ENCODE measurements at places on chromosomes 6 and 20.

DNA sequence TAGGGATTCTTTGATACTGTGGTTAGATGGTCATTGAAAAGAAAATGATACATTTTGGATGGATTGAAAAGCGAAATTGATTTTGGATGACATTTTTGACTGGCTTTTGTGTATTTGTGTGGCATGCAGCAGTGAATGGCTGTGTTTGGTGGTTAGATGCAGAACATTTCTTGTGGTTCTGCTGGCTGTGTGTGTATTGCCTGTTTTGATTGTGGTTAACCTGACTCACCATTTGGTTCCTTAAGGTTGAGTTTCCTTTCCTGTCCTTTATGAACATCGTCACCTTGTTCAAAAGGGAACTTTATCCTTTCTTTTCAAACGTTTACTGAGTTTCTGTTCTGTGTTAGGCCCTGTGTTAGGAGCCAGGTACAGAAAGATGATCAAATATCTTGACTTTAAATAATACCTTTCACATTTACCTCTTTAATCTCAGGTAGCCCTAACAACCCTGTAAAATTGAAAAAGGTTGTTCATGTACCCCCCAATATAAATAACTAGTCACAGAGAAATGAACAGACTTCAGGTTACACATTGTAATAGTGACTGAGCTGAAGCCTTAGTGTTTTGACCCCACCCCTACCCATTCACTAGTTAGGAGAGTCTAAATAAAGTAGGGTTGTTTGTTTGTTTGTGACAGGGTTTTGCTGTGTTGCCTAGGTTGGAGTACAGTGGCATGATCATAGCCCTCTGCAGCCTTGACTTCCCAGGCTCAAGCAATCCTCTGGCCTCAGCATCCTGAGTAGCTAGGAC lies 23.8 kb downstream of the ANKS1A start:
- H3K4me1 ChIP-seq, result peaks cover 8% of the 10 kb centered on the region
- no peak for DNase-seq
- no peak overlapping the region for H3K4me3 ChIP-seq
- H3K27me3 ChIP-seq, result no peaks in the 10 kb centered on the region
- H3K36me3 ChIP-seq, result no peaks in the 10 kb centered on the region
- no peak overlapping the region for H3K27ac ChIP-seq

- H3K27ac ChIP-seq, result no peak overlapping the region
- peaks cover 7% of the 10 kb centered on the region for H3K4me1 ChIP-seq
- peaks cover 12% of the 10 kb centered on the region for H3K27me3 ChIP-seq
- H3K4me3 ChIP-seq, result no peak overlapping the region
- DNase-seq, result no peak
Observed at GRCh38 chr20:52975029-52975732, 3.0 kb downstream of the TSHZ2 start.

DNA sequence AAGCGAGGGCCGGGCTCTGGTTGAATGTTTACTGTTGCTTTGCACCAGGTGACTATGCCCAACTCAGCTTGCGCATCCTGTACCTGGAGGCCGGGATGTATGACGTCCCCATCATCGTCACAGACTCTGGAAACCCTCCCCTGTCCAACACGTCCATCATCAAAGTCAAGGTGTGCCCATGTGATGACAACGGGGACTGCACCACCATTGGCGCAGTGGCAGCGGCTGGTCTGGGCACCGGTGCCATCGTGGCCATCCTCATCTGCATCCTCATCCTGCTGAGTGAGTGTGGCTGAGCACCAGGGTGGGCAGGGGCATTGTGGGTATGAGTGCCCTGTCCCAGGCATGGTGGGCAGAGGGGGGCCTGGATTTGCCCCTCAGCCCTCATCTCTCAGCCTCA lies 136.1 kb downstream of the TAF4 start:
- peaks cover 2% of the 10 kb centered on the region for H3K27me3 ChIP-seq
- H3K27ac ChIP-seq, result no peak overlapping the region
- H3K4me3 ChIP-seq, result peak overlapping the region; percentile 48
- peaks cover 17% of the 10 kb centered on the region for H3K36me3 ChIP-seq

GRCh38 chr6:158610319-158610968 lies 34.1 kb downstream of the DYNLT1 start:
- no peak overlapping the region for H3K4me3 ChIP-seq
- H3K27ac ChIP-seq, result no peak overlapping the region
- peaks cover 24% of the 10 kb centered on the region for H3K36me3 ChIP-seq
- H3K4me1 ChIP-seq, result peaks cover 13% of the 10 kb centered on the region

GRCh38 chr20:57711311-57711712 lies 1.5 kb upstream of the PMEPA1 start:
- H3K4me3 ChIP-seq, result no peak overlapping the region
- H3K36me3 ChIP-seq, result no peaks in the 10 kb centered on the region
- DNase-seq, result no peak
- peaks cover 3% of the 10 kb centered on the region for H3K4me1 ChIP-seq

- no peak overlapping the region for H3K4me3 ChIP-seq
- DNase-seq, result no peak
- no peaks in the 10 kb centered on the region for H3K27me3 ChIP-seq
- H3K4me1 ChIP-seq, result peaks cover 3% of the 10 kb centered on the region
Observed at GRCh38 chr6:158357570-158358216, 45.4 kb downstream of the TULP4 start.

GRCh38 chr6:31826793-31827285 lies 699 bp upstream of the HSPA1B start:
- no peaks in the 10 kb centered on the region for H3K36me3 ChIP-seq
- H3K4me1 ChIP-seq, result peaks cover 5% of the 10 kb centered on the region
- no peak for DNase-seq
- no peaks in the 10 kb centered on the region for H3K27me3 ChIP-seq
- no peak overlapping the region for H3K4me3 ChIP-seq
- H3K27ac ChIP-seq, result peak overlapping the region; percentile 83

DNA sequence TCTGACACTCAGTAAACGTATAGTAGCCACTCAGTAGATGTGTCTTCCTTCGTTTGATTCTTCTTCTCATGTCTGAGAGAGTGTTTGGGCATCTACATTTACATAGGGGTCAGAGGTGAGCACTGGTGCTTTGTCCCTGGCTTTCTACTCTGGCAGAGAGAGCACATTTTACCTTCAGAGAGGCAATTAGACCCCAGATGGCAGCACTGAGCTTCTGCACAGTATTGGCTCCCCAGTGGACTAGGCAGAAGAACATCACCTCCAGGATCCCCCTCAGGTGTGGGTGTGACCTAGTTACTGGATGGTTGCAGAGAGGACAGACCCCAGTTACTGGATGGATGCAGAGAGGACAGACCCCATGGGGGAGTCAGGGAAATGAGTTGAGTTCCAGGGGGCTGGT lies 327.2 kb downstream of the DHX35 start:
- H3K27me3 ChIP-seq, result no peaks in the 10 kb centered on the region

- H3K27ac ChIP-seq, result no peak overlapping the region
- no peaks in the 10 kb centered on the region for H3K4me1 ChIP-seq
- peaks cover 11% of the 10 kb centered on the region for H3K36me3 ChIP-seq
- no peak for DNase-seq
- no peak overlapping the region for H3K4me3 ChIP-seq
Observed at GRCh38 chr6:10831609-10832008, 6.7 kb downstream of the MAK start.

DNA sequence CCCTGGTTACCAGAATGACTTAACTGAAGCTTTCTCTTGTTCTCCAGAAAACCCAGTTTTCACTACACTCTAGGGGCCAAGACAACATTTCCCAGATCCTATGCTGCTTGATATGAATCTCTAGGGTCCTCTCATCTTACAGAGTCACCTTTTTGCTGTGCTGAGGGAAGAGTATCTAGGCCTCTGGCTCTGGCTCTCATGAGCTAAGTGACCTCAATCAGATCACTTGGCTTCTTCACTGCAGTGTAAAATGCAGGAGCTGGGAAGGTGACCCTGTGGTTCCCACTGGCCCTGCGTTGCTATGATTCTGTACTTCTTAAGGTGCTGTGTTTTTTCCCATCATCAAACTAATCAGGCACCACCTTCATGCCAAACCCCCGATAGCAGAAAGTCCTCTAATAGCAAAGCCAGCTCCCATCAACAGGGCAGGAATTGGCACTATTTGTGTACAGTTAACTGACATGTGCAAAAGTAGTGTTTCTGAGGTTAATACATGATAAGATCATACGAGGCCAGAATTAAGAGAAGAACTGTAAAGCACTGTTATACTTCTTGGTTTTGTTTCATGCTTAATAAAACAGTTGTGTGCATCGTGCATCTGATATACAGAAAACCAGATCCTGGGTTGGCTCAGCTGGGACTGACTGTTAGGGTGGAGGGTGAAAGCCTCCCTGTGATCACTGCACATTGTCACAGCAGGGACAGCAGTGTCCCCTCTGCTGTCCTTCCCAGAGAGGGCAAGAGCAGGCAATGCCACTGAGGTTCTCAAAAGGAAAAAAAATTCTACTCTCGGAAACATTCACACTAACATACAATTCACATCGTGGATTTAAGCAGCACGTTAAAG lies 46.7 kb downstream of the CNKSR3 start:
- H3K4me3 ChIP-seq, result no peak overlapping the region
- no peak overlapping the region for H3K27ac ChIP-seq
- no peak for DNase-seq
- no peaks in the 10 kb centered on the region for H3K4me1 ChIP-seq
- no peaks in the 10 kb centered on the region for H3K36me3 ChIP-seq
- H3K27me3 ChIP-seq, result no peaks in the 10 kb centered on the region

DNA sequence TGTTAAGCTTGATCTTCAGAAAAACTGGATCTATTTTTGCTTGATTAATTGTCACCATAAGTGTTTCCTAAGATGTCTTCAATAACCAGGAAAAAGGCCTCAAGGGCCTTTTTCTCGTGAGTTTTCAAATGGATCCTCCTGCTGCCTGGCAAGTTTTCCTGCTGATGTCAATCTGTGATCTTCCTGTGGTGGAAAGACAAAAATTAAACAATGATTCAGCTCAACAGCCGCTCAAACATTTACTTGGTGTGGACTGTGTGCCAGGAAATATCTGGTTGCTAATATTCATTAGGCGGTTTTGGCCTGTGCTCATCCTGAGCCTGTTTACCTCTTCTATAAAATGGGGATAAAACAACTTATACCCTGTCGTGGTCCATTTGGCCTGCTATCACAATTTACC lies 35.4 kb upstream of the SSTR4 start:
- H3K27ac ChIP-seq, result no peak overlapping the region
- H3K27me3 ChIP-seq, result no peaks in the 10 kb centered on the region
- H3K4me1 ChIP-seq, result no peaks in the 10 kb centered on the region
- DNase-seq, result no peak
- no peak overlapping the region for H3K4me3 ChIP-seq
- no peaks in the 10 kb centered on the region for H3K36me3 ChIP-seq

DNA sequence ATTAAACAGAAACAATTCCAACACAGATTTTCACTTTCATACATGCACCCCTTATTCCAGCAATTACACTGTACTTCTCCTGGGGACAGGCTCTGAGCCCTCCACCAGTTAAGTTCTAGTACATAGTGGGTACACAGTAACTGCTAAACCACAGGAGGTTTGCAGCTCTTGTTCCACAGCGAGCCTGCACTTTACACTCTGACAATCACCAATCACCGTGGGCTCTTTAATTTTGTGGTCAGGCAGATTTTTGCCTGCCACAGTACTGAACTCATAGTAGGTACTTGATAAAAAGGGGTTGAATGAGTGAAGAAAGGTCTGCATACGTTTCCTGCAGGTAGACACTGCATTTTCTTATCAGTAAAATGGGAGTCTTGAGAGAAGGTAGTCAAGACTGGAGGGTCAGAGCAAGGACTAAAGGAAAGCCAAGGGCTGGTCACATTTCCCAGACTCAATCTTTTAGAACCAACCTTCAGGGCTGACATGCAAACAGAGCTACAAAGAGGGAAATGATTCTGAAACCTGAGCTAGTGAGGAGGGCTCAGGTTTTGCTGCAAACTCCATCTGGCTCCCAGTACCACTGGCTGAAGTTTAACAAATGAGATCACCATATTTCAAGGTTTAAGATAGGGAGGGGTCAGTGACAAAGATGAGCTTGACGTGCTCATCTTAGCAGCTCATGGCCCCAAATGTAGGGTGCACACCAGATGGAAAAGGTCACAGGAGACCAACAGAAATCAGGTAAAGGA lies 404.6 kb downstream of the BTBD9 start:
- no peak overlapping the region for H3K27ac ChIP-seq
- H3K36me3 ChIP-seq, result no peaks in the 10 kb centered on the region
- no peaks in the 10 kb centered on the region for H3K27me3 ChIP-seq
- H3K4me3 ChIP-seq, result no peak overlapping the region
- H3K4me1 ChIP-seq, result peaks cover 23% of the 10 kb centered on the region
- no peak for DNase-seq

DNA sequence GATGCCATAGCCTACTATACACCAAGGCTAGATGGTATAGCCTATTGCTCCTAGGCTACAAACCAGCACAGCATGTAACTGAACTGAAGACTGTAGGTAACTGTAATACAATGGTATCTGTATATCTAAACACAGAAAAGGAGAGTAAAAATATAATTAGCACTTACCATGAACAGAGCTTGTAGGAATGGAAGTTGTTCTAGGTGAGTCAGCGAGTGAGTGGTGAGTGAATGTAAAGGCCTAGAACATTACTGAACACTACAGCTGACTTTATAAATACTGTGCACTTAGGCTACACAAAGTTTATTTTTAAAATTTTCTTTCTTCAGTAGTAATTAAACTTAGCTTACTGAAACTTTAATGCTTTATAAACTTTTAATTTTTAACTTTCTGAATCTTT lies 129.5 kb downstream of the BTBD9 start:
- no peak overlapping the region for H3K4me3 ChIP-seq
- H3K4me1 ChIP-seq, result peaks cover 3% of the 10 kb centered on the region
- no peaks in the 10 kb centered on the region for H3K36me3 ChIP-seq

GRCh38 chr6:146770965-146771735 lies 172.4 kb downstream of the ADGB start:
- no peak overlapping the region for H3K27ac ChIP-seq
- H3K27me3 ChIP-seq, result no peaks in the 10 kb centered on the region
- no peak overlapping the region for H3K4me3 ChIP-seq
- no peaks in the 10 kb centered on the region for H3K36me3 ChIP-seq
- DNase-seq, result no peak

- H3K4me3 ChIP-seq, result peak overlapping the region; percentile 50
- no peak overlapping the region for H3K27ac ChIP-seq
- H3K27me3 ChIP-seq, result peaks cover 27% of the 10 kb centered on the region
- DNase-seq, result no peak
Observed at GRCh38 chr6:27604986-27605385, 132.1 kb upstream of the ZNF184 start.

GRCh38 chr6:131954775-131955107 lies 3.6 kb upstream of the CCN2 start:
- peaks cover 5% of the 10 kb centered on the region for H3K36me3 ChIP-seq
- H3K4me1 ChIP-seq, result peaks cover 34% of the 10 kb centered on the region
- no peaks in the 10 kb centered on the region for H3K27me3 ChIP-seq
- H3K4me3 ChIP-seq, result no peak overlapping the region
- DNase-seq, result no peak

All from neuronal stem cell (in vitro differentiated cells).